ENCODE measurements at places on chromosomes 6 and 20.

GRCh38 chr6:31379850-31380249 is 22.9 kb upstream of the HLA-B start:
- no peak for DNase-seq

GRCh38 chr6:77707603-77708002 is 54.8 kb downstream of the MEI4 start:
- DNase-seq = no peak

DNA sequence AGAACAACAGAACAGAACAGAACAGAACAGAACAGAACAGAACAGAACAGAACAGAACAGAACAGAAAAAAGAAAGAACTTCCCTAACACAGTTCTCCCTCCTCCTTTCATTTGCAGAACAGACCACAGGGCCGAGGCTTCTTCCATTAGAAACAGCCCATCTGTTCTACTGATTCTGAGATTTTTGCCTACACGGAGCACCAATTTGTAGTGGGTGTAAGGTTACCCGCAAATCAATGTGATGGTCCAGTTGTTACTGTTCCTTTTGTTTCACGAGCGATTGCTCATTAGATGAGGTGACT is 734 bp upstream of the OGFRL1 start:
- no peak for DNase-seq

DNA sequence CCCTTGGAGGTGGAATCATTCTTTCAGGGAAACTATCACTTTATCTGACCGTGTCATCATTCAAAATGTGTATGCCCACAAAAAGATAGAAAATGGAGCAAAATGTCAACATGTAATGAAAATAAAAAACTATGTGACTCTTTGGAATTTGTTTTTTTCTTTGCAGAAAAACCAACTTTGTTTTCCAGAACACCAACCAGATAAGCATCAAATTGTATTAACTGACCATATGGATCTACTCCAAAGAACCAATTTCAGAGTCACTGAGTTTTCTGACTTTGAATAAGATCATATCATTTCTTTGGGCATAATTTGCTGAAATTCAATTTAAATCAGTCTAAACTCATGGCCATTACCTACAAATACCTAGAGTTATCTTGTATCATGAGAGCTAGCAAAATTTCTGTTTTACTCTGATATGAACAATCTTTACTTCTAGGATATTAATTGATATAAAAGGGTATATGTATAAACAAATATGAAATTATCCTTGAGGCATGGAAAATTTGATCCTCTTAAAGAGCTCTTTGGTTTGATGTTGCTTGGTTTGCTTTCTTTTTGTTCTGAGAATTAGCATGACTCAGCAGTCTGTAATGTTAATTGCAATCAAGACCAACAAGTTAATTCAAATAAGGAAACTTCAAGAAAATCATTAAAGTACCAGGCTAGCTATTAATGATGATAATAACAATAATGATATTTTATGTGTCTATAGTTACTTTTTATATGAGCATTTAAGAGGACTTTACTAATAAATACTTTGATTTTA is 444.4 kb upstream of the MARCKS start:
- DNase-seq = no peak

GRCh38 chr20:23197836-23198235 is 111.7 kb upstream of the CD93 start:
- no peak for DNase-seq

- no peak for DNase-seq
Measured at GRCh38 chr6:103870970-103871369, 988.7 kb downstream of the HACE1 start.

DNA sequence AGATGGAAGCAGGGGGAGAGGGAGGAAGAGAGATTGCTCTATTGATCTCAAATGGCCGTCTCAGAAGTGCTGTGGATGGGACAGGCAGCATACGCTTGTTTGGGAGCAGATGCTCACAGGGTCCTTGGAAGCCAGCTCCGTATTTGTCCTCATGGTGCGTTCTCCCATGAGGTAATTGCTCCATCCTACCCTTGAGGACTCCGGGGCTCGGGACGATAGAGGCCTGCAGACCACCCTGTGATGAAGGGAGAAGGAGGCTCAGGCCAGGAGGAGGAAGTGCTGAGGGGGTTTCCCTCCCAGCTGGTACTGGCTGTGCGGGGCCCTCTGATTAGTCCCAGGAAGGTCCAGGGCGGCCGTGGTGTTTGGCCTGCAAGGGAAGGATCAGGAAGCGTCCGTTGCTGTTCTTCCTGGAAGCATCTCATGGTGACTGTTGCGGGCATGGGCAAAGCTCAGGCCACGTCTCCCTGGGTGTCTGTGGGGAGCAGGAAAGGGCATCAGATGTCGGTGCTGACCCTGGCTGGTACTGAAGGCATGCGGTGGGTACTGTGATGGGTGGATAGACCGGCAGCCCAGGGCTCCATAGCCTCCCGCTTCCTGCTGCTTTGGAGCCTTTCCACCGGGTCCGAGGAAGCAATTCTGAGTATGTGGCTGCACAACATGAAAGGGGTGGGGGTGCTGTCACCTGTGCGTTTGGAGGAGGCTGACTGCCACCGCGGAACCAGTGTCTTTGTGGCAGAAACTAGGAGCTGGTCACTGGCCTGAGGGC is 158.3 kb downstream of the SYCP2 start:
- DNase-seq = no peak

- no peak for DNase-seq
Measured at GRCh38 chr6:75932067-75932466, 140.4 kb downstream of the IMPG1 start.

GRCh38 chr6:118252474-118252873 is 295.6 kb upstream of the PLN start:
- DNase-seq = no peak

DNA sequence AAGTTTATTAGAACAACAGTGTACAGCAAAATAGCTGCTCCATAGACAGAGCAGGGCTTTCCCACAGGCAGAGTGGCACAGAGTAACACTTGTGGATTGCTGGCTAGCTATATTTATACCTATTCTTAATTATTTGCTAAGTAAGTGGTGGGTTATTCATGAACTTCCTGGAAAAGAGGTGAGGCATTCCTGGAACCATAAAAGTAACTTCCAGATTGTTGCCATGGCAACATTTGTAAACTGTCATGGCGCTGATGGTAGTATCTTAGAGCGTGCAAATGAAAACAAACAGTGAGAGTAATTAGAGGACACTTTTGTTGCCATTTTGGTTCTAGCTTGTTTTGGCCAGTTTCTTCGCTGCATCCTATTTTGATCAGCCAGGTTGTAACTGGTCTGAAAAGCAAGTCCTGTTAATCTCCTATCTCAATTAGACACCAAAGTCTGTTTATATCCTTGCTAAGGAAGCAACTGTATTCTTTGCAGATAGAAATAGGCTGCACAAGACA is 23.9 kb downstream of the DEFB114 start:
- DNase-seq = no peak

- DNase-seq = no peak
Measured at GRCh38 chr6:118776607-118777549, 117.1 kb upstream of the ASF1A start.

GRCh38 chr6:137736048-137736818 is 130.8 kb upstream of the TNFAIP3 start:
- DNase-seq = no peak

DNA sequence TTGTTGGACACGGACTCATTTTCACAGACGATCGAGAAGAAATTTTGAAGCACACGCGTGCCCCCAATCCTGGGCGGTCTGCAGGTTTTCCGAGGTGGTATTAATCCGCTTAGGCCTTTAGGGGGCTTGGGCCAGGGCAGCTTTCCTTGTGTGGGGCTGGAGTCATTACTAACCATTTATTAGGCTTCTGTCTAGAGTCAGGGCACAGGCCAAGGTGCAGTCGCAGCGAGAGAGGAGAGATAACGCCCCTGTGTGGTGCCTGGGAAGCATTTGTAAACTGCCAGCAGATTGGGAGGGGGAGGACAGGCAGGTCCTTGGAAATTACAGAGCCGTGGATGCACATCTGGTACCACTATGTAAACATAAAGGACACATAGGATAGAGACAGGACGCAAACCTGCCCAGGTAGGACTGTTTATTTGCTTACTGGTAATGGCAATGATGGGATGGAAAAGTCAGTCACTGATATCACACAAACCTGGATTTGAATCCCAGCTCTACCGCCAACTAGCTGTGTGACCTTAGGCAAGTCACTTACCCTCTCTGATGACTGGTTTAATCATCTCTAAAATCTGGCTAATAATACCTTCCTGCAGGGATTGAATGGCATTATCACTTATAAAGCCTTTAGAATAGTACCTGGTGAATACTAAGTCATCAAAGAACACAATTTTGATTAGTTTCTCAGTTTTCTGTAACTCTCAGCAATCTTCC is 76.4 kb downstream of the TMEM242 start:
- no peak for DNase-seq

All from epithelial cell of prostate (primary cell).